ENCODE measurements at places on chromosomes 13 and 19.

DNA sequence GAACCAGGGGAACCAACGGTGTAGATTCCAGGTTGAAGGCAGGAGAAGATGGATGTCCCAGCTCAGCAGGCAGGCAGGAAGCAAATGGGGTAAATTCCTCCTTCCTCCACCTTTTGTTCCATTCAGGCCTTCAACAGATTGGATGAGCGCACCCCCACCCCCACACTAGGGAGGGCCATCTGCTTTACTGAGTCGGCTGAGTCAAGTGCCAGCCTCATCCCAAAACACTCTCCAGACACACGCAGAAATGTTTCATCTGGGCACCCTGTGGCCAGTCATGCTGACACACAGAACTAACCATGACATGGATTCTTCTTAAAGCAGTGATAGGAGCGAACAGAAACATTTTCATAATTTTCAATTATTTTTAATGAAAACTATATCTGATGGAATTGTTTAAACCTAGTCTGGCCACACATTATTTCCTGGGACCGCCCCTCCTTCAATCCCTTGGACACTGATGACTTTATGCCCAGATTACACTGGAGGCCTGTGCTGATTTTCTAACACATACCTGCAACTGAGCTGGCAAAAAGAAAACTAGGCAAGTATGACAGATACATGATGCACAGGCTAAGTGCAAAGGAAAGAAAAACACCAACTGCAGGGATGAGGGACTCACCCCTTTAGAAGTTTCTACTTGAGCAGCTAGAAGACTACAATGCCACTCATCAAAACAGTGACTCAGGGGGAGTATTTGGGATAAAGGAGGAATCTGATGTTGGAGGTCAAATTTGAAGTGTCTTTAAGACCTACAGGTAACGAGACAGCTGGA, 154.2 kb downstream of the TNFRSF19 start:
- no peak for DNase-seq

DNA sequence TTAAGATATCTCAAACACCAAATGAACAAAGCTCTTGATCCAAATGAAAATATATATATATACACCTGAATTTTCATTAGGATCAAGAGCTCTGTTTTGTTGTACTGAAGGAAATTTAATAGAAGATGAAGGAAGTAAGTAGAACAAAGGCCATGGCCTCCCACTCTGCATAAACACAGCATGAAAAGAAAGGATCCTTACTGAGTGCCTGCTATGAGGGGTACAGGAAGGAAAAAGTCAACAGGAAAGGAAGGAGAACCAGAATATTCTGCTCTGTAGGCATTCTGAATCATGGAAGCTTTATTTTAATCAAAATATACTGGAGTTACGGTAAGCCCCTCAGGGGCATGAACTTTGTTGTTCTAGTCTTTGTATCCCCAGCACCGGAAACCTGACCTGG, 22.1 kb downstream of the TMTC4 start:
- no peak for DNase-seq

DNA sequence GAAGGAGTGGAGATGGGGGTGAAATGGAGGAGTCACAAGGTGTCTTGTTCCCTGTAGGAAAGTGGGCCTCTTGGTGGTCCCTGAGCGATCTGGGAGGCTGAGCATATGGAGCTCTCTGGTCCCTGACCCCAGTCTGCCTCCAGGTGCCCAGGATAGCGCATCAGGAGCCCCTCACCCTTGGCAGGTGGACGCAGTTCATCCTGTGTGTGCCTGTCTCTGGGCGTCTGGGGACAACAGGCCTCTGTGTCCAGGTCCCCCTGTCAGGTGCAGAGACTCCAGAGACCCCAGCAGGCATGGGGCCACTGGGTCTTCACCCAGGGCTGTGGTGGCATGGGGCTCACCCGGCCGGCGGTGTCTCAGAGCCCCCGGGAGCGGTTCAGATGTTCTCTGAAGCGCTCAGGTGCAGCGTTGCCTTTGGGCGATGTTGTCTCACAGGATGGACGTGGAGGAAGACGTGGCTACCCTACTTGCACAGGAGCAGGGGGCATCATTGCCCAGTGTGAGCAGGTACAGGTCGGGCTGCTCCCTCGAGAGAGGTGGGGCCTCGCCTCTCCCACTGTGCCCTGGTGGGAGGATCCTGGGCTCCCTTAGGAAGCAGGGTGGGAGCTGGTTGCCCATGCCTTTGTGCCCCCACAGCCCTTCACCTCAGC, 58.1 kb upstream of the TPM4 start:
- DNase-seq: no peak

GRCh38 chr13:110885966-110886869, 28.7 kb downstream of the ANKRD10 start:
- DNase-seq: no peak

- no peak for DNase-seq
Measured at GRCh38 chr19:46503848-46504453, 8.3 kb upstream of the PNMA8B start.

DNA sequence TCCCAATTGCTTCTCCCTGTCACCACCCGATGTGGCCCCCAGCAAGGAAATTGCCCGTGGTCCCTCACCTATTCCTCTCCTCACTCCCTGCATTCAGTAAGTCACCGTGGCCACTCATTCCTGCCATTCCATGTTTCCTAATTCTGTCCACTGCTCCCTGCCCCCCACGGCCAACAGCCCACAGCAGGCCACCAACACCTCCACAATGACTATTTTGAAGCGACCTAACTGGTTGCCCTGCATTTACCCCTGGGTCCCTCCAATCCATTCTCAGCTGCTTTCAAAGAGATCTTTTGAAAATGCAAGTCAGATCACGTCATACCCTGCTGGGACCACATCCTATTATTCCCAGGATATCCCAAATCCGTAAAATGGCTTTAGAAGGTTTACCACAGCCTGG, 210.4 kb downstream of the DCLK1 start:
- DNase-seq: no peak

- no peak for DNase-seq
Measured at GRCh38 chr13:58655086-58655485, 1023.5 kb downstream of the PCDH17 start.

DNA sequence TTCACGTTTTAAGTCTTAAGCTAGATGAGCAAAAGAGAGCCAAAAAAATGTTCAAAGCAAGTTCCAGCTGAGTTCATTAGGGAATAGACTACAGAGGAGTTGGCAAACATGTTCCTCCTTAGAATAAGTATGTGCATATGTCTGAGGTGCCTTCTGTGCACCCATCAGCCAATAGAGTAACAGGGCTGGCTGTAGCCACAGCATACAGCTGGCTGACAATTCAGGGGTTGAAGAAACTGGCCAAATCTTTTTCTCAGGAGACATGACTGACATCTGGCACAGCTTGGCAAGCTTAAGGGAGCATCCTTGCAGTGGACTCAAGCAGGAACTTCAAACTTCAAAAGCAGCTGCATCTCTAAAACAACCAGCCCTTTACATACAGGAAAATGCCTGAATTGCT, 414.8 kb upstream of the PCDH20 start:
- no peak for DNase-seq

DNA sequence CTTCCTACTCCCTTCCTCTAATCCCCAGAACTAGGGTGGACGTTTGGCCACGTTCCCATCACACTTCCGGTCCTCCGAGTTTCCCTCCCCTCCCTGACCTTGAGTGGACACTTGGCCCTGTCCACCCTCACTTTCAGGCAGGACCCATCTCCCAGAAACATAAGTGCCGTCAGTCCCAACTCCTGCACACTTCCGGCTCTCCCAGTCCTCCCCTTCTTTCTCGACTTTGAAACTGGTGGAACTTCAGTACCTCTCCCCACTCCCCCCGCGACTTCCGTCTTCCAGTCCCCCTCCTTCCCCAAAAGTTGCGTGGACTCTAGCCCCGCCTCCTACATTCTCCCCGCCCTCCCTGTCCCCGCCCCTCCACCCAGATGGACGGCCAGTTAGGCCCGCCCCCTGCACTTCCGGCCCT, 278 bp upstream of the ZNF274 start:
- DNase-seq: peak; percentile 83

DNA sequence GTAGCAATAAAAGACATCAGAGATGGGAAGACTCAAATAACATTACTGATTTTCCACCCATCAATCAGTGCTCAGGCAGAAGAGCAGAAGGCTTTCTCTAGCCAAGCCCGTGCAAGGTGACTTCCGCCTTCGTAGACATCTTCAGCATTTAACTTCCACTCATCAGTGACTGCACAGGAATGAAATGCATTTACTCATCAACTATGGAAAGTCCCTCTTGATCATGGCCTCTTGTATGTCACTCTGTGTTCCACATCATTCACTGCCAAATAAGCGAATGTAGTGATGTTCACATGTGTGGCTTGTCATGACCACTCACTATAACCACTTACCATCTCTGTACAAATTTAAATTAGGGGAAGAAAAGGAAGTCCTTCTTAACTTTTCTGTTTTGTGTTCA, 49.4 kb downstream of the SACS start:
- DNase-seq: peak; percentile 41

- DNase-seq: peak; percentile 47
Measured at GRCh38 chr19:4172861-4173473, 9.4 kb downstream of the SIRT6 start.

GRCh38 chr13:87324558-87324957, 346.6 kb upstream of the SLITRK5 start:
- no peak for DNase-seq

- no peak for DNase-seq
Measured at GRCh38 chr13:61136515-61136914, 279.1 kb downstream of the PCDH20 start.

GRCh38 chr13:22735011-22735995, 445.5 kb upstream of the SGCG start:
- DNase-seq: no peak

DNA sequence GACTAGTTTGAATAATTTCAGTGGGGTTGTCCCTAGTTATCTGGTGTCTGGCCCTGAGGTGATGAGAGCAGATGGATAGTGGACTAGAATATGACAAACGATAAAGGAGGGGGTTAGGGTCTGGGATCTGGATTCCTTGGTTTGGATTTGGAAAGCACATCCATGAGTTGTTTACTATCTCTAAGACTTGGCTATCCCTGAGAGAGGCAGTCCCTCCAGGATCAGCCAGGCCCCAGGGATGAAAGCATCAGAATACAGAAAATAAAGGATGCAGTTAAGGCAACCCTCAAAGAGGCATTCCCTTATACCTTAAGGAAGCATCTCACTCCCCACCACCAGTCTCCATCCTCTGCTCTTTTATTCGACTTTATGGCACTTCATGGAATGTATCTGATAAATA, 230.7 kb downstream of the NHLRC3 start:
- no peak for DNase-seq

GRCh38 chr13:76982061-76982460, 9.8 kb upstream of the CLN5 start:
- DNase-seq: no peak

GRCh38 chr19:2048959-2049740, 1.9 kb downstream of the MKNK2 start:
- no peak for DNase-seq

DNA sequence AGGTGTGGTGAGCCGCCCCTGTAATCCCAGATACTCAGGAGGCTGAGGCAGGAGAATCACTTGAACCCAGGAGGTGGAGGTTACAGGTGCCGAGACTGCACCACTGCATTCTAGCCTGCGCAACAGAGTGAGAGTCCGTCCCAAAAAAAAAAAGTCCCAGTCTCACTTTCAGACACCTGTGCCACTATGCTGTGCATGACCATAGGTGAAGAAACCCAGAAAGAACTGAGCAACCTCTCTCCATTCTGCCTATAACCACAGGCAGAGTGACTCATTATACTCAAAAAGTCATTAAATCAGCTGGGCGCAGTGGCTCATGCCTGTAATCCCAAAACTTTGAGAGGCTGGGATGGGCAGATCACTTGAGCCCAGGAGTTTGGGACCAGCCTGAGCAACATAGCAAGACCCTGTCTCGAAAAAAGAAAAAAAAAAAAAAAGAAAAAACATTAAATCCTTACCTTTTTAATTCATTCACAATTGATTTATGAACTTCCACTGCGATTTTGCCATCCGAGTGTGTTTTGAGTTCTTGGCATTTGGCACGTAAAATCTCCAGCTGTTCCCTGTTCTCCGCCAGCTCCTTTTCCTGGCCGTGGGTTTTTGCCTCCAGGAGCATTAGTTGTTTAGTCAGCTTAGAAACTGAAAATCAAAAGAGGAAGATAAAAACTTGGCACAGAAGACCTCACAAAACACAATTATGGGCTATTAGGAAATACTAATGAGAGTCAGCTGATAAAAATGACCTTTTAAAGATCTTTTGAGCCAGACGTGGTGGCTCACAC, 45.5 kb upstream of the SLC7A9 start:
- no peak for DNase-seq

DNA sequence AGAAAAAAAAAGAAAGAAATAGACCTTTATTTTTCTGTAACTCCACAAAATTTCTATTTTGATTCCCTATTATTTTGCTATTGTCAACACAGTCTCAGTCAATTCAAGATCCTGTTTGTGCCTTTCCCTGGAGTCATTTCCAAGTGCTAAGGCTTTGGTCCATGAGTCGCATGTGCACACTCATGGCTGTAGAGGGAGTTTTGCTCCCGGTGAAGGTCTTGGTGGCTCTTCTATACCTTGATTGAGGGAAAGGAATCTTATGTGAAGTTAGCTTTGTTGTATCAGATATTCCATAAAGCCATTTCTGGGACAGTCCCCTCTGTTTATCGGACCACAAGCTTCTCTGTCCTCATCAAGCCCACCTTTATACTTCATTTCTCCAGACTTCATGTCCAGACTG, 58.7 kb upstream of the ALOX5AP start:
- no peak for DNase-seq

DNA sequence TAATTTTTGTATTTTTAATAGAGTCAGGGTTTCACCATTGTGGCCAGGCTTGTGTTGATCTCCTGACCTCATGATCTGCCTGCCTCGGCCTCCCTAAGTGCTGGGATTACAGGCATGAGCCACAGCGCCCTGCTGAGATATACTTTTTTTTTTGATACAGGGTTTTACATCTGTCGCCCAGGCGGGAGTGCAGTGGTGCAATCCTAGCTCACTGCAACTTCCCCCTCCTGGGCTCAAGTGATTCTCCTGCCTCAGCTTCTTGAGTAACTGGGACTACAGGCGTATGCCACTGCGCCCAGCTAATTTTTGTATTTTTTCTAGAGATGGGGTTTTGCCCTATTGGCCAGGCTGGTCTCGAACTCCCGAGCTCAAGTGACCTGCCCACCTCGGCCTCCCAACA, 2.0 kb downstream of the COLGALT1 start:
- DNase-seq: no peak

DNA sequence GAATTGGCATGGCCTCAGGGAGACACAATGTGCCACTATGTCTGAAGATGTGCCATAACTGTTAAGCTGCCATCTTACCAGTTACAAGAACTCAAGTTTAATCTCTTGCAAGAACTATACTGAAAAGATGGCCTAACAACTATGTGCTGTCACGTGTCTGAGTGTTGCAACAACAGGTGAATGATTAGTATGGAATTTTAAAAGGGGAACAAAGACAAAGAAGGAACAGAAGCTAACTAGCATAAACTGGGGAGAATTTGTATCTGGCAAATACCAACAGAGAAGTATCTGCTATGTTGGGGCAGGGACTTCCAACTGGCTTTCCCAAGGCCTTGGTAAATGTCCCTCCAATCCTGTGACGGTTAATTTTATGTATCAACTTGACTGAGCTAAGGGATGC, 11.5 kb upstream of the ACOD1 start:
- DNase-seq: no peak

DNA sequence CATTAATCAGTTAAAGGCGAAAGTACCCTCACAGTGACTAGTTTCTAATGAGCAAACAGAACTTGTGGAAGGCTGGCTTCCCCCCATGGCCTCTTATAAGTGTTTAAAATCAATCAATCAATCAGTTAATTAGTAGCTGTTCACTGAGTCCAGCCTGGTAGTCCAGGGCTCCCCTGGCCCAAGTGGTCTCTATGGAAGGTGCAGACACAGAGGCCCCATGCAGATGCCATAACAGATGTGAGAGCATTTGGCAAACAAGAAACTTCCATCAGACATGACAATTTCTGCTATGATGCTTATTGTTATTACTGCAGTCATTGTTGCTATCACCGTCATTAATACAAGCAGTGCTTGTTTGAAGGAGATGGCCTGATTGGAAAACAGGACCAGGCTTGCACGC, 179.0 kb upstream of the TSHZ3 start:
- DNase-seq: no peak

Measured in activated CD4-positive, alpha-beta T cell treated with anti-CD3 and anti-CD28 coated beads, Interleukin-10, Interleukin-2, amounts not matched to agents 100 ng/mL and 50 ng/mL, durations not matched to agents 16 hours and 8 hours (primary cell).